Brain microvascular endothelial cell (primary cell): ENCODE measurements at places on chromosomes 11 and 22.

DNA sequence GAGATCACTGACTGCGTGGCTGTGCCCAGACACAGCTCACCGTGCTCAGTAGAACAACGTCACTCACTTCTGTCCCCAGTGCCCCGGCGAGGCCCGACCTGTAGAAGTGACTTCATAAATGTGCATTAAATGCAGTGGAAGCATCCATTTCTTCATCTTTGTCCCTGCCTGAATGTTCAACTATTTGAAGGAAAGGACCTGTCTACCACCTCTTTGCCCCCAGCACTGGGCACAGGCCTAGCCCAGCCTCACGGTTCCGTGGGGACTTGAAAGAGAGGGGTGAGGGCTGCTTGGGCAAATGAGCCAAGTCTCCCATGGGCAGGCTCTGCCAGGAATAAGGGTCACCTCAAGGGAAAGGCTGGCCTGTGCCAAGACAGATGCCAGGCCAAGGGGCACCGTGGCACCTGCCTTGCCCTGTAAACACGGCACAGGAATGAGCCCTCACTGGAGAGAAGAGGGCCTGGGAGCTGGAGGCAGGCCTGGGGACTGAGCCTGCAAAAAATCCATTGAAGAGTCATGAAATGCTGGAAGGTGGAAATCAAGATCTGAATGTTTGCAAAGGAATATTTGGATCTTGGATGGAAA lies 845.3 kb downstream of the BRD1 start:
- DNase-seq = no peak

GRCh38 chr22:22018825-22019658 lies 36.5 kb upstream of the TOP3B start:
- DNase-seq = no peak

DNA sequence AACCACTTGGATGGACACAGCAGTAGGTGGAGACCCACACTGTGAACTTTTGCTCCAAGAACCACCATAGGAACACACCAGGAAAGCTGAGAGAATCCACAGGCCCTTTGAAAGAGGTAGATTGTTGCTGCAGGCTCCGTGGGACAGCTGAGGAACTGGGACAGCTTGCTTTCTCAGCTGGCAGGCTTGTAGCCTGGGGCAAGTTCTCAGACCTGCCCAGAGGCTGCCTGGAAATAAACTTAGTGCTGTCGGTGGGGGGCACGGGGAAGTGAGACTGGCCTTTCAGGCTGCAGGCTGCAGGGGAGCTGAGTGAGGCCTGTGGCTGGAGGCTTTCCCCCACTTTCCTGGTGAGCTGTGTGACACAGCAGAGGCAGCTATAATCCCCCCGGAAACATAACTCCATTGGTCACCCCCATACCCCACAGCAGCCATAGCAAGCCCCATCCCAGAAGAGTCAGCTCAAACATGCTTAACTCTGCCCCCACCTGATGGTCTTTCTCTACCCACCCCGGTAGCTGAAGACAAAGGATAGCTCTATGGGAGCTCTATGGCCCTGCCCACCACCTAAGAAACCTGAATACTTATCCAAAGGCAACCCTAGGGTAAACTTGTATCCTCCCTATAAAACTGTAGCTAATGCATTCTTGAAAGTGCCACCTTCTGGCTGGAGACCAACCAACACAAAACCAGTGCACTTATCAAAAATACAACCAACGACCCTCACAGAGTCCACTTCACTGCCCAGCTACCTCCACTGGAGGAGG lies 21.4 kb upstream of the ACRV1 start:
- DNase-seq = no peak

DNA sequence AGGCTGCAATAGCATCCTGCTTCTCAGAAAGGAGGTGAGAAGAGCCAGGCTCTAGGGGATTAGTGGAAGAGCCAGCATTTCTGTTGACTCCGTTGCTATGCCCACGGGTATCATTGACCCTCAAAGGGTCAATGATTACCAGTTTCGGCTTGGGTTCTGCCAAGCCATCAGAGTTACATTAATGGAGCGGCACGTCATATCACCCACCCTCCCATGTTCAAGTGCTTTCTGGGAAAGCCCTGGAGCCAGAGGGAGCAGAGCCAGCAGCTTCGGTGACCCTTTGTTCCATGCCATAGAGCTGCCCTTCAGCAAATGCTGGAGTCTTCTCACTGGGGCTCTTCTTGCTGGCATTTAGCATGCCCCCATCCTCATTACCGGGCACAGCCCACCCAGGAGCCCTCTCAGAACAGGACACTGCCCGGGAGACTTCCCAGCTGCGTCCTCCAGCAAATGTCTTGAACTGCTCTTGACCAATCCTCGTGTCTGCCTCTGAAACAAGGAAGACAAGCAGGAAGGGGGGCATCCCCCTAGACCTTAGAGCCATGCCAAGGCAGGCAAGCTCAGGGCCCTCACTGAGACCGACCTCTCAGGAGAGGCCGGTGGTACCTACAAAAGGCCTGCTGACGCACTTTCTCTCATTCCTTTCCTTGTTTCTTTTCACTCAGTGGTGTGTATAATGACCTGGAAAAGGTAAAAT lies 14.6 kb downstream of the KCNJ1 start:
- DNase-seq = no peak

GRCh38 chr11:12157241-12157661 lies 46.9 kb downstream of the MICAL2 start:
- no peak for DNase-seq

GRCh38 chr11:20238712-20239111 lies 78.4 kb upstream of the DBX1 start:
- DNase-seq = no peak

DNA sequence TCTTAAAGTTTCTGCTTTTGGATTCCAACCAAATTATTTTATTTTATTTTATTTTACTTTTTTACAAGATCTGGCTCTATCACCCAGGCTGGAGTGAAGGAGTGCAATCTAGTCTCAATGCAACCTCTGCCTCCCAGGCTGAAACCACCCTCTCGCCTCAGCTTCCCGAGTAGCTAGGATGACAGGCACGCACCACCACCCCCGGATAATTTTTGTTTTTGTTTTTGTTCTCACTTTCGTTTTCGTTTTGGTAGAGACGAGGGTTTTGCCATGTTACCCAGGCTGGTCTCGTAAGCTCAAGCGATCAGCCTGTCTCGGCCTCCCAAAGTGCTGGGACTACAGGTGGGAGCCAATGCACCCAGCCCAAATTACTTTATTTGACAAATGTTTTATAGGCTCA lies 219.8 kb downstream of the ETS1 start:
- no peak for DNase-seq

DNA sequence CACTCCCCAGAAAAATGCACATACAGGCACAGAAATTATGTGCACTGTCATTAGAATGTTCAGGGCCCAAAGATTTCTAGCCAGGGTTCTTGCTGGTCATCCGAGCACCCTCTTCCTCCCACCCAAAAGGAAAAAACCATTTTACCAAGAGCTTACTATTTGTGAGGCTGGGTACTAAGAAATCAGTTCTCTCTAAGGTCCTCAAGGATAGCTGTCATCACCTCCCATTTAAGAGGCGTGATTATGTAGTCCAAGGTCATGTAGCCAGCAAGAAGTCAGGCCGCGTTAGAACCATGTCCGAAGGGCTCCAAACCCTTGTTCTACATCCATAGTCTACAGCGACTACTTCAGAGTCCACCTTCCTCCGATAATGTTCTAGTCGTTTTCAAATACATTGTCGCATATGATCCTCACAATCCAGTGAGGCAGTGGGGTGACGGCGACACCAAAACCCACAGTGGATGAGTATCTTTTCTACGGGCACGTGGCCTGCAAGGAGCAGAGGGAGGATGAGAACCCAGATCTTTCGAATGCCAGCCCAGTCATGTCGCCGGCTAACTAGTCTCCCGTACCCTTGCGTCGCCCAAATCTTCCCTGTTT lies 634 bp downstream of the TIMM8B start:
- DNase-seq = peak; percentile 29

DNA sequence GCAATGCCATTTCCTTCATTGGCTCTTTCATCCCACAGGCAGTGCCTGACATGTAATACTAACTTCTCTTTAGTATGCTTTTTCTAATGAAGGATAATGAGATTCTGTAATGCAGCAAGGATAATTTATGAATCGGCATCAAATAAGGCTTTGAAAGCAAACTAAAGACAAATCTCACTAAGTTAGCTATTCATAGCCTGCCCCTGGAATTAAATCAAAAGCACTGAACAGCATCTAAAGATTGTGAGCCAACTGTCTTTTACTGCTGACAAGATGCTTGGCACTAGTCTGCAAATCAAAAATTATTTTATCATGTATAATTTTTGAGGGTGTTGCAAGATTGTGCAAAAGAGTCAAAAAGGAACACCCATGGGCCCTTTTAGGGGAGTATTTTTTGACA lies 265.0 kb downstream of the CASP12 start:
- no peak for DNase-seq

GRCh38 chr11:94638301-94638901 lies 71.2 kb downstream of the PIWIL4 start:
- DNase-seq = no peak

DNA sequence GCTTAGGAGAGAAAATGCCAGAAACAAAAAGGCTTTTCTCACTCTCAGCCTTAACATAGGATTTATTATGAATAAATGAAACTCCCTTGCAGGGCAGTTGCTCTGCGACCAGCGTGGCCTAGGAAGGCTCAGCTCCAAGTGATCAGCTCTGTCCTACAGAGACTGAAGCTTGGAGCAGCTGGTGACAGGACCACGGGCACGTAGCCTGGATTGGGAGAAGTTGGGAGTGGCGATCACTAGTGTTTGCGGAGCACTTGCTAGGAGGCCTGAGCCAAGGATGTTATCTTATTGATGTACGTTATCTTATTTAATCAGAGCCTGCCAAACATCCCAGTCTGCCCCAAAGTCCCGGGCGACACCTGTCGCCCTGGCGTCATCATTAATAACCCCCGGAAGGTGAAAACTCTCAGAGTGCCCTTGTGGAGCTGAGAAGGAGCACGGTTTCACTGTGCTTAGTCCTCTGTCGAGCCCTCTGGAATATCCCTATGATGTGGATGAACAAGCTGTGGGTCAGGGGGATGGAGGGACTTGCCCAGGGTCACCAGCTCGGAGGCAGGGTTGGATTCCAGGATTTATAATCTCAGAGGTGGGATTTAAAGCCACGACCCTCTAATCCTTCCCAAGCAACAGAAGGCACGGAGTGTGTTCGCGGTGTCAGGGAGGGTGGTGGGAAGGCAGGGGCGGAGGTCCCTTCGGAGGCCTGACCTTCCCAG lies 40.8 kb upstream of the SMIM38 start:
- DNase-seq = no peak

GRCh38 chr22:40414838-40415505 lies 44.6 kb downstream of the SGSM3 start:
- no peak for DNase-seq

- DNase-seq = no peak
Measured at GRCh38 chr11:48101044-48101733, 115.4 kb upstream of the OR4B1 start.

DNA sequence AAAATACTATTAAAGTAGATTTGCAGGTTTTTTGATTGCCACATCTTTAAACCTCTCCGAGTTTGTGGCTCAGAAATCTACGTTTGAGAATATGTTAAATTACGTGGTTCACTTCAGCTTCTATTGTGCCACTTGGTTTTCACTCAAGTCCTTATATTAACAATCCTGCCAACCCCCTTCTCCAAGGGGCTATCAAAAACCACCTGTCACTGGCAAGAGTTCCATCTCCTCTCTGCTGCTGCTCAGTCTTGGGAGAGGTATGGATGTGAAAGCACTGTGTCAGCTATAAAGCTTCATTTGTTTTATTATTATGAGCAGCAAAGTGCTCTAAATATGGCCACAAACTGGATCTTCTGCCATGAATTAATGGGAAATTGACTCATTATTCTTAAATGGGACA lies 197.5 kb upstream of the NARS2 start:
- no peak for DNase-seq
